ENCODE measurements at places on chromosomes 3 and 15.

DNA sequence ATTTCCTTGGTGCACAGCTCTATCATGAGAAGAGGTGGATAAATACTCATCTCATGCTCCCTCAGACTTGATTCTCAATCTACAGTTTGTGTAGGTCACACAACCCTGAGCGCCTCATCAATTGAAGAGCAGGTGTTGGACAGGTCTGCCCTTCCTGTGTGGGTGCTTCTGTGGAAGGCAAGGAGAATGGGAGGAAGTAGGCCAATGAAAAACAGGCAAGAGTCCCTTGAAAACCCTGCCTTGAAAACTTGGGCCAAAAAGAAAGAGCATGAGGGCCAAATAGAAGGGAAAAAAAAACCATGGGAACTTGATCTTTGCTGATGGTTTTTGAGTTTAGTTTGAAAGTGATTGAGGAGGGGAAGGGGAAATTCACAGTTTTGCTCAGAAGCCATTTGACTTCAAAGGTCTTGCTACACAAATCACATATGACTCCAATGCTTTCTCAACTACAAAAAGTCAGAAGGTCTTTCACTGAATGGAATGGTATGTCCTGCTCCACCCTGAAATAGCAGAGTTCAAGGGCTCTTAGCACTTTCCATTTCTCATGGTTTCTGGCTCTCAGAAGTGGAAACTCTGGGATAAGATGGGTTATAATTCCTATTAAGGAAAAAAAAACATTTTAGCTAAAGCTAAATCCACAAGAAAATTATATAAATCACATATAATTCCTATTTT, 37.2 kb upstream of the TM4SF1 start:
- no peak for DNase-seq

GRCh38 chr15:68271854-68272471, 5.6 kb upstream of the FEM1B start:
- no peak for DNase-seq

DNA sequence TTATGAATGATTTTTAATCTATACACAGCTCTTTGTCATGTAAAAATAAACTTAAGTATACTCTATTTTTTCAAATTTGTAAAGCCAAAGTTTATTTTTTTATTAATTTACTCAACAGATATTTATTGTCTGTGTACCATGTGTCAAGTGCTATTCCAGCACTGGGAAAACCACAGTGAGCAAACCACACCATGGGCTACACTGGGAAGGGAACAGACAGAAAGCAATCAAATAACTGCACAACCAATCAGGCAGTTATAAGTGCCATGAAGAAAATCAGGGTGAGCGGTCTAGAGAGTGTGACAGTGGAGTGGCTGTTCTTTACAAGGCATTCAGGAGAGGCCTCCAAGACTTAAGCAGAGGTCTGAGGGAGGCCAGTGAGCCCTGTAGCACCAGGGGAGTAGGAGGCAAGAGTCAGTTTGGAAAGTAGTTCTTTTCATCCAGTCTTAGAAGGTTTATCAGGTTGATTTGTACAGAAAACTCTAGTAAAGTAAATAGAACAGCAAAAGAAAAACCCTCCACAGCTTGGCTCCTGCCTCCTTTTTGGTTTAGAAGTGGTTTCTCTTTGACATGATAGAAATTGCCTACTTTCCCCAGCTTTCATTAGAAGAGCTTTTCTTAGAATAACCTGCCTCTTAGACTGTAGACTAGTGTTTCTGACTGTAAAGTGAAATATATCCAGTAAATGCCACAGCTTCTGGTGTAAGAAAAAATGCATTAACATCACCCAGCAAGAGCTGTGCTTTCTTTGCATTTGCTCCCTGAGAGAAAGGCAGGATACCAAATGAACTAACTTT, 13.7 kb downstream of the EIF2AK4 start:
- no peak for DNase-seq

GRCh38 chr15:78454992-78455391, 17.0 kb downstream of the IREB2 start:
- DNase-seq: no peak

GRCh38 chr3:122092460-122093165, 37.5 kb downstream of the CD86 start:
- no peak for DNase-seq

- DNase-seq: no peak
Measured at GRCh38 chr15:71549091-71549490, 261.3 kb upstream of the NR2E3 start.

- DNase-seq: no peak
Measured at GRCh38 chr15:68427366-68427765, 4.6 kb downstream of the ITGA11 start.

Measured in esophagus squamous epithelium (tissue), 5 donors.